Adipocyte (in vitro differentiated cells): ENCODE measurements at places on chromosomes 16 and 17.

- DNase-seq: no peak
Observed at GRCh38 chr16:8959921-8960787, 3.6 kb downstream of the USP7 start.

DNA sequence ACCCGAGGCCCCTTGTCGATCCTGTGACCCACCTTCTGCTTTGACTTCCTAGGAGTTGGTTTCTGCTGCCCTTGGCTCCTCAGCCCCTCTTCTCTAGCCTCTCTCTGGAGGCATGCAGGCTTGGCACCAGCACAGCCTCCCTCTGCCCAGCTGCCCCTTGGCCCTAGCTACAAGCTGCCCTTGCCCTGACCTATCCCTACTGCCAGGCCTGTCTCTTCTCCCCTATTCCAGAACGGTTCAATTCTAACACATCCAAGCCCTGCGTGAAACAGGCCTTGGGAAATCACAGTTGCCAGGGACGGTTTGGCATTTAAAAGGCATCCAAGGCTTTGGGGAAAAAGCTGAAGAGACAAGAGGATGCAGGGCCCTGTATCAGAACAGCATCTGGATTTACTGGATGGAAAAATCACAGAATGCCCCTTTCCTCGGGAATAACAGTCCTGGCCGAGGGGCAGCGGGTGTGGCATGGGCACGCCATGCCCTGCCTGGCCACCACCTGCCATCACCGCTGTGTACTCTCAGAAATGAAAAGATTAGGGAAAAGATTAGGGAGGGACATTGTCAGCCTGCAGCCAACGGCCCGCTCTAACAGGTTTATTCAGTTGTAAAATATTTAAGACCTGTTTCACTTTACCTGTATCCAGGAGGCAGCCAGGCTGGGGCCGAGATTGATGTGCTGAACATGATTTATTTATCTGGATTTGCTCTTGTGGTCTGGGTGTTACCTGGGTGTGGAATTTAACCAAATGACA lies 15.8 kb downstream of the RAI1 start:
- no peak for DNase-seq

DNA sequence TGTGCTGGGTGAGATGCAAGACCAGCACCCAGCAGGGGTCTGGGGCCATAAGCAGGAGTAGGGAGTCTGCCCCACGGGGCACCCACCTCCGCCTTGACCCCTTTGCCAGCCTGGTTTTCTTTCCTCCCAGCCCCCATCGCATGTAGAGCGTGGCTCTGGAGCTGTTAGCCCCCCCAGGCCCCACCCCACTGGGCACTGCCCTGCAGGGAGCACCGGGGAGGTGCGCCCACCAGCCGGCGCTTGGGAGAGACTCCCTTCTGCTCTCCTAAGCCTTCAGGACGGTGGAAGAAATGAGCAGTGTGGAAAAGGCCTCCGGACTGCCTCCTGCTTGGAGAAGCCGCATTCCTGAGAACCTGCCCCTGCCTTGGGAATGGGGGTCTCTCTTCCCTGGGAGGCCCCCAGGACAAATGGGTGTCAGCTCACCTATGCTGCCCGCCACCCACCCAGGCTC lies 186.2 kb downstream of the IRF8 start:
- DNase-seq: no peak

DNA sequence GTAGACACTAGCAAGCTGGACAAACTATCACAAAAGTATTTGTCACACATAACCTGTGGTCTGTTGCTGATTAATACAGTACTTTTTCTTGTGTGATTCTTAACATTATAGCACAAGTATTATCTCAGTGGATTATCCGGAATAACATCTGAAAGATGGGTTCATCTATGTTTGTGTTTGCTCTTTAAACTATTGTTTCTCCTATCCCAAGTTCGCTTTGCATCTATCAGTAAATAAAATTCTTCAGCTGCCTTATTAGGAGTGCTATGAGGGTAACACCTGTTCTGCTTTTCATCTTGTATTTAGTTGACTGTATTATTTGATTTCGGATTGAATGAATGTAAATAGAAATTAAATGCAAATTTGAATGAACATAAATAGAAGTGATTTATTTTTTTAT lies 14.5 kb downstream of the RNFT1 start:
- no peak for DNase-seq

DNA sequence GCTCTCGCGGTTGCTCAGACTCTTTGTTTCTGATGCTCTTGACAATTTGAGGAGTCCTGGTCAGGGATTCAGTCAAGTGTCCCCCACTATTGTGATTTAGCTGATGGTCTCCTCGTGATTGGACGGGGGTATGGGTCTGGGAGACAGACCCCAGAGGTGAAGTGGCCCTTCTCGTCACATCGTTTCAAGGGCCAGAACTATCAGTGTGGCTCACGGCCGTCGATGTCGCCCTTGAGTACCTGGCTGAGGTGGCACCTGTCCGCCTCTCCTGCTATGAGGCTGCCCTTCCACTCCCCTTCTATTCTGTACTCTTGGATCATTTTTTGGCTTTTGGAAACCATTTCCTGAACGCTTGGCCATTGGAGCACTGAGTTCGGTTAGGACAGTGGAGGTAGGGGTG lies 7.4 kb upstream of the MEAK7 start:
- no peak for DNase-seq

GRCh38 chr17:81252987-81253329 lies 13.8 kb downstream of the NDUFAF8 start:
- no peak for DNase-seq

GRCh38 chr16:86303787-86304678 lies 206.3 kb upstream of the FOXF1 start:
- no peak for DNase-seq

DNA sequence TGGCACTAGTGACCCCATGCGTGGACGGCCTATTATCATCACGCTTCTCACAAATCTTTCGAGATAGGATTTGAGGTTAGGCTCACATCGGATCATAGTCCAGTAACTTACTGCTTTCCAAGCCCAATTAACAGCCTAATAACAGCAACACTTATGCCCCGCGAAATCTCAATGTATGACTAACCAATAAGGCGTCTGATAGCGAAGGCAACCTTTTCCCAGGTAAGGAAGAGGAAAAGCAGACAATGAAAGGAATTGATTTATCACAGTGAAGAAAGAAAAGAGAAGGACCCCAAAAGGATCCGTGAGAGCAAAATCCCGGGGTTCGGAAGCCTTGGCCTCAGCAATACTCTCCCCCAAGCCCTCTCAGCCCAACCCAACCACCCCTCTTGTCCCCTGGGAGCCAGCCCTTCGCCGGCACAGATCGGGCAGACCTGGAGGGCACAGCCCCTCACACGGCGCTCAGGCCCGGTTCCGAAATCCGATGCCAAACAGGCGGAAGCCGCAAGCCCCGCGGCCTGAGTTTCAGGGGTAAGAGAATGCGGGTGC lies 534 bp downstream of the GPATCH8 start:
- peak; percentile 63 for DNase-seq

DNA sequence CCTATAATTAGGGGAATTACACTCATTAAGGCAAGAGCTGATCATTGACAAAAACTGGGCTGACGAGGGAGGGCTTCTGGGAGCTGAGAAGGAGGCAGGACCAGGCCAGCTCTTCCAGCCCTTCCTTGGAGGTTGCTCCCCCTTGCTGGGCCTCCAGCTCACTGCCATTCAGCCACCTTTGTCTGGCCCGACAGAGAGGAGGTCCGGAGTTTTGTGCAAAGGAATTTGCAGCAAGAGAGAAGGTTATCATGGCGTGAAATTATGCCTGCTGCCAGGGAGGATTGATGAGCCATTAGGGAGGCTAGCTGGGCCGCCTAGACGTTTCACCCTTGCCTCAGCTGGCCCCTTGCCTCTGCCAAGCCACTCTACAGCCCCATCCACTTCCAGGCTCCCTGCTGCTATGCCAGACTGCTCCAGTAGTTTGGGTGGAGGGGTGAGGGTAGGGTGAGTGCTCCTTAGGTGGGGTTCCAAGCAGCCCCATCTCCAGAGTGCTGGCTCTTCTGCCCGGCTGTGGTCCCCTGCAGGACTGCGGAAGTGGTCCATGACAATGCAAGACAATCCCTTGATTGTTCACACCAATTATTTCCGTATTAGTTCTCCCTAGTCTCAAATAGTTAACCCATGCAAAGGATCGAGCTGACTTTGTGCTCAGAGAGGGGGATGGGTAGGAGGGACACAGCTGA lies 17.1 kb upstream of the PHF12 start:
- DNase-seq: peak; percentile 26

DNA sequence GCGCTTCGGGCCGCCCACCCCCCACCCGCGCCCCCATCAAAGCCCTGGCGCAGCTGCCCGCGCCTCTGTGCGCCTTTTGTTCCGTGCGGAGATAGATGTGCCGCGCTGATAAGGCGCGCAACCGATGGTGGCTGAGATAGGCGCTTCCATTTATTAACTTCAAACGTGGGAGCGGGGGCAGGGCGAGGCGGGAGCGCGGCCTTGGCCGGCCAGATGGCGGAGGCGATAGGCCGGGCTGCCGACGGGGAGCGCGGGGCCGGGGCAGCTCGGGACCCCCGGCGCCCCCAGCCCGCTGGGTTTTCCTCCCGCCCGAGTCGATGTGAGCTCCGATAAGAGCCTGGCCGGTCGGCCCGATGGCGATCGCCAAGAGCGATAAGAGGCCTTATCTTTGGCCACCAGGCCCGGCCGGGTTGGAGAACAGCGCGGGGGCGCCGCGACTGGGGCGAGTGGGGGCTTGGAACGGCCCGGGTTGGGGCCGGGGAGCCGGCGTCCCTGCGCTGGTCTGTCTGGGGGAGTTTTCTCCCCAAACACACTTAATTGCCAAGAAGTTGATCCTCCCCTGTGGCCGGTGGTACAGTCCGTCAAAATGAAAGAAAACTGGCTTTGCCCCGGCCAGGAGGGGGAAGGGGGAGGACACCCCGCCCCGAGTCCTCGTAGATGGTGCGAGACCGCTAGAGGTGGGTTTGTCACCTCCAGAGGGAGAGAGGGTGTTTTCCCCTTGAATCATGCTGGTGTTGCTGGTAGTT lies 2.7 kb downstream of the ZFPM1 start:
- peak; percentile 43 for DNase-seq

DNA sequence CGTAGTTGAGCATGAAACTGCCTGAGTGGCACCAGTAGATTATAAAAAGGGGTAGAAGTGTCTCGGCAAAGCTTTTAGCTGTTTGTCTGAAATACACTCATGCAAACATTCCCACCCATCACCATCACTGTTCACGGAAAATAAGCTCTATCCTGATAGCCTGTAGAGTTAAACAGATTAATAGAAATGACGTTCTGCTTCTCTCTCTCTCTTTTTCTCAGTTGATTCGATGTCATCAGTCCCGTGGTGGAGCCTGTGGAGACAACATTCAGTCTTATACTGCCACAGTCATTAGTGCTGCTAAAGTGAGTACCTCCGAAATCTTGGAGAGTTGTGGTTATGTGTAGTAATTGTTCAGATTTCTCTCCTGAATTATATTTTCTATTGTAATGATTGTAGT lies 224.7 kb downstream of the BCAS3 start:
- DNase-seq: peak; percentile 58

- DNase-seq: peak; percentile 80
Observed at GRCh38 chr17:40499551-40500189, 1.8 kb downstream of the TNS4 start.

- DNase-seq: no peak
Observed at GRCh38 chr16:4591706-4592470, 22.8 kb downstream of the UBALD1 start.

DNA sequence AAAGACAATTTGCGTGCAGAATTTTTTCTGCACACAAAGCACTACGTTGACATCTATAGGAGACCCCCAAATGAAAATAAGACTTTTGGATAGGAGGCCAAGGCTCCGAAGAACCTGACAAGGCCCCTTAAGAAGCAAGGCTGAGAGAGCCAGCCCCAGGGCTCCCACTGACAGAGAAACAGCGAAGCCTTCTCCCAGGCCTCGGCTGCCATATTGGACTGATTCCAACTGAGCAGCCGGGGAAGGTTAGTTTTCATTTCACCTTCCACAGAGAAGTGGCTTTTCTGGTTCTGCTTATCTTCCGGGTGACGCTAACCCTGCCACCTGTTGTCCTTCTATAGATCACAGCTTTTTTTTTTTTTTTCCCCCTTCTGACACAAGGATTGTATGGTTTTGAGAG lies 356.7 kb downstream of the SOX9 start:
- DNase-seq: no peak

- no peak for DNase-seq
Observed at GRCh38 chr16:67169011-67169451, 1.3 kb upstream of the NOL3 start.

DNA sequence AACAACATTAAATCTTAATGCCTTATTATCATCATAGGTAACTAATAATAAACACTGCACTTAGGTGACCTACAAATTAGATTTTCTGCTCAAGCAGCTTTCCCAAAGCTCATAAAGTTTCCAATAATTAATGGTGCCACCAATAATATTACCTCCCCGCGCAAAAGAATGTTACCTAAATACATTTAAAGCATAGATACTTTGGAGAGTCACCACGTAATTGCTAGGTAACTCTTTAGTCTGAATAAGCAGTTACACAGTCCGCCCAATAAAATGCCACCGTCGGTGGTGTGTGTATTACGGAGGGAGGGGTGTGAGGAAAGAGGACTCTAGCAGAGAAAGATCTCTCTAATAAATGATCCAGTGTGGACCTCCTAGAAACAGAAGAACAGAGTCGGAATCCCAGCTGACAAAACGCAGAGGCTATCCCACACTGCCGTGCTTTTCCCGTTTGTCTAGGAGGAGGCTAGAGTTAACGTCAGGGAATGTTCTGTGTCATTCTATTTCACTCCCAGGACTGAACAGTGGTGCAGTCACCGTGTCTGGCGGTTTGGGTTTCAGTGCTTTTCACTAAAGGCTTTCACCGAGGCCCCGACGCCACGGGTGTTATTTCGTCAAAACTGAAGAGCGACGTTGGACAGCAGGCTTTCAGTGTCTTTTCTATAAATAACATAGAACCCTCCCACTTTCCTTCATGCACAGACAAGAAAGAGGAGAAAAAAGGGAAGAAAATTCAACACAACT lies 630 bp downstream of the RNFT1 start:
- peak; percentile 86 for DNase-seq

DNA sequence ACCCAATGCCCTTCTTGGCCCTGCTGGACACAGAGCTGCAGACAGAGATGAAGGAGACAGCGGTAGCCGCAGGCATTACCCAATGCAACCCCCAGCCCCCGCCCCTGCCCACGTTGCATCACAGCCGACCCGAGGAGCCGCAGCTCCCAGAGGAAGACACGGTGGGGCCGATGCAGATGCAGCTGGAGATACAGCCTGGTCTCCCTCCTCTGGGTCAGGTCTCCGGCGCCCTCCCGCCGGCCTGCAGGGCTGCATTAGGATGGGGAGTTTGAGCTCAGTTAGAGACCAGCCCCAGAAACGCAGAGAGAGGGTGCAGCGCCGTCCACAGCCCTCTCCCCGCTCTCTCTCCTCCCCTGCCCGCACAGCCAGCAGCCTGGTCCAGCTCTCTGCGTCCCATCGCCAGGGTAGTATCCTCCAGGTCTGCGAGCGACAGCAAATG lies 19.4 kb upstream of the UBE2I start:
- peak; percentile 47 for DNase-seq

GRCh38 chr17:67441052-67441895 lies 64.2 kb downstream of the PITPNC1 start:
- DNase-seq: peak; percentile 4

- DNase-seq: no peak
Observed at GRCh38 chr16:10896165-10896564, 19.2 kb downstream of the CIITA start.

GRCh38 chr17:57577751-57578607 lies 167.1 kb downstream of the CCDC182 start:
- peak; percentile 76 for DNase-seq
